Cortex of kidney (tissue), 1 donor: ENCODE measurements at places on chromosomes 12 and 14.

DNA sequence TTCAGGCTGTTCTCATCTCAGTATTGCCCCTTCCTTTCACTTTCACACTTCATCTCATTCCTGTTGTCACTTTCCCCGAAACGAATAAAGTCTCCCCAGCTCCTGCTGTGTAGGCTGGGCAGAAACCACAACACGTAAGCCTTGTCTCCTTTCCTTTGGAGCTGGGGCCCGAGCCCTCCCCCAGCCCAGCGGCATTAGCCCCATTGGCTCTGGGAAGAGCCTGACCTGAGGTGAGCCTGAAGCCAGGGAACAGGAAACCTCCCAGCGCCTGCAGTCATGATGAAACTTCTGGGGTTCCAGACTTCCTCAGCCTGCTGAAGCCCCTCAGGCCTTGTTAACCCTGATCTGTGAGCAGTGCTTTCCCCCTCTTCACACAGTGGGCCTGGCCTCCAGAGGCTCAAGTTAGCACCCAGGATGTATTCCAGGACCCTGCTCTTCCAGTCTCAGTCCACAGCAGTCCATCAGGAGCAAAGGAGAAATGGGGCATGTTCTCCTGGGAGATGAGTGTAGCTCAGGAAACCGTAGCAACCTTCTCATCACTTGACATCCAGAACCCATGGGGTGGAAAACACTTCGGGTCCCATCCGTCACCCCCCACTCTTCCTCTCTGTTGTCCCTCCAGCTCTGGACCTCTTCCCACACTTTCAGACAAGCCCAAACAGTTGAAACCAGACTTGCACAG, 21.8 kb downstream of the VASH1 start:
- DNase-seq, result no peak

DNA sequence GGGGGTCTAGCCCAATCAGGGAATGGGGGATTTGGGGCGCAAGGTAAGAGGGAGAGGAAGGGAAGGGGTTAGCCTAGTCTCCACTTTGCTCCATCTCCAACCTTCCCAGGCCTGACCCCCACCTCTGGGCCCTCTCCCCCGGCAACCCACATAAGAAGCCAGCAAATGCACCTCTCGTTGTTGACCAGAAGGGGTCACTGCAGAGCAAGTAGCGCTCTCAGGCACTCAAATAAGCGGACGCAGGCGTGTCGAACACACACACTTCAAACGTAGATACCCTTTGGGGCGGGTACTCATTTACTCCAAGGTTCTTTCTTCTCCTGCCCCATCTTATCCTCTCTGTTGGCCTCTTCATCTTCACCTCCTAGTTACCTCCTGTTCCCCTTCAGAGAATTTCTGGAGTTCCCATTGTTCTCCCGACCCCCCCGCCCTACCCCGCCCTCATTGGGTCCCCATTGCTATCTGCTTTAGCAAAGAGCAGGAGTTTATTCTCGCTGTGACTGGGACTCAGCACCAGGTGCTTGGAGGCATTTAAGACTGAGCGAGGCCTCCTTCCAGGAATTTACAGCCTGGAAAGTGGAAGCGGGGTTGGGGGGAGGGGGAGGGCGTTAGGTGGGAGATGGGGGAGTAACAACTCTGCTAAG, 1.5 kb upstream of the SRRM4 start:
- no peak for DNase-seq

DNA sequence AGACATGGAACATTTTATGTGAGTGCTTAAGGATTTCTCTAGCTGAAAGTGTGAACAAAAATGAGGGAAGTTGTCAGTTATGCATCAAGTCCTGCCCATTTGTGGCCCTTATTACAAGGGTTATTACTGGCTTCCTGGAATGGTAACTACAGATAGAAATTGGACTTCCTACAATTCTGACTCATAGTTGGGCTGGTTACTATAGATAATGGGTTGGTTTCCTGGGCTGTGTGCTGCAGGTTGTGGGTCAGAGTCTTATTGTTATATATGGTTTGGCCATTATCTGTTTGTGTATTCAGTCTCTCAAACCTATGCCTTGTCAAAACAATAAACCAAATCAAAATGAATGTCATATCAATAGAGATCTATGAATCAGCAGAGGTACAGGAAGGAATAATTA, 313.7 kb downstream of the ADAMTS20 start:
- no peak for DNase-seq

- DNase-seq, result no peak
These were observed 101.2 kb downstream of the AKAP6 start for GRCh38 chr14:32430326-32430725.

GRCh38 chr12:116247377-116247776, 30.1 kb downstream of the MED13L start:
- no peak for DNase-seq

DNA sequence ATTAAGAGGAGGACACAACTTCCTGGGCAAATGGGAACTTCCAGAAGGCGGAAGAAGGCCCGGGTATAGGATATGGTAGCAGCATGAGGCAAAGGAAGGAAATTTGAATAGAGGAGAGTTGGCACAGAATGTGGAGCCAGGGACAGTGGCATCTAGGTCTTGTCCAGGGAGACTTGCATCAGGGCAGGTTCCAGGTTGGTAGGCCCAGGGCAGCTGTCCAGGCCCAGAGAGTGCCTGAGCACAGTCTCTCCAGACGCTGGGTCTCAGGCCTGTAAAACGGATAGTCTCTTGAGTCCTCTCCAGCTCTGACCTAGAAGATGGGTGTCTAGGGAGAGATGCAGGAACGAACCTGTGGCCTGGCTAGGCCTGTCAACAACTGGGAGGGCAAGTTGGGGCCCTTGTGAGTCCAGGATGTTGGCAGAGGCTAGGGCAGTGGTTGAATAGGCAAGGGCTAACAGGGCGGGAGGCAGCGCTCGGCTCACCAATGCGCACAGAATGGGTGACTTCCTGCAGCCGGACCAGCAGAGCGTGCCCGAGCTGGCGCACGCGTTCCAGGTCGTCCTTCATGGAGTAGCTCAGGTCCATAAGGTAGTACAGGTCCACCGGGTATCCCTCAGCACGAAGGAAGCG, 9.9 kb downstream of the ITGB7 start:
- DNase-seq, result no peak

GRCh38 chr12:108117163-108117849, 11.8 kb upstream of the WSCD2 start:
- no peak for DNase-seq

DNA sequence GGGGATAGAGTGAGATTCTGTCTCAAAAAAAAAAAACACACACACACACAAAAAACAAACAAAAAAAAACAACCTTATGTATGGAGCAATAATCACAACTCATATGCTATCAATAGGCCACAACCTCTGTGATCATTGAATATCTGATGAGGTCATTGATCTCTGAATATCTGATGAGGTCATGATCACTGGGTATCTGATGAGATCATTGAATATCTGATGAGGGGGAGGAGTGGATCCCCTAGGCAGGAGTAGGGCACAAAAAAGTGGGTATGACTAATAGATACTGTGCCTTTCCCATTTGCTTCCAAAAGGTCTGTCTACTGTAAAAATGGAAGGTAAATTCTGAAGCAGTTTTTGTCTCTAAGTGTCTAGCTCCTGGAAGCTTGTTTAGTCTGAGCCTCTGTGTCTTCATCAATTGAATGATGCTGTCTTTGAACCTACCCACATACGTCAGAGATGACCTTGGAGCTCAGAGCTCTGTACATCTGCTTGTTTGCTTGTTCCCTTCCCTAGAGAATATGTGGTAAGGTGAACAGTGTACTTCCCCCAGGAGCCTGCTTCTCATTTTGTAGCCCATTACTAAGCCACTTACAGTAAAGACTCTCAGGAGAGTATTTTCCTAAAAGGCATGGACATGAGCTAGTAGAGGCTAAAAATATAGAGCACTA, 13.6 kb downstream of the PAH start:
- no peak for DNase-seq

DNA sequence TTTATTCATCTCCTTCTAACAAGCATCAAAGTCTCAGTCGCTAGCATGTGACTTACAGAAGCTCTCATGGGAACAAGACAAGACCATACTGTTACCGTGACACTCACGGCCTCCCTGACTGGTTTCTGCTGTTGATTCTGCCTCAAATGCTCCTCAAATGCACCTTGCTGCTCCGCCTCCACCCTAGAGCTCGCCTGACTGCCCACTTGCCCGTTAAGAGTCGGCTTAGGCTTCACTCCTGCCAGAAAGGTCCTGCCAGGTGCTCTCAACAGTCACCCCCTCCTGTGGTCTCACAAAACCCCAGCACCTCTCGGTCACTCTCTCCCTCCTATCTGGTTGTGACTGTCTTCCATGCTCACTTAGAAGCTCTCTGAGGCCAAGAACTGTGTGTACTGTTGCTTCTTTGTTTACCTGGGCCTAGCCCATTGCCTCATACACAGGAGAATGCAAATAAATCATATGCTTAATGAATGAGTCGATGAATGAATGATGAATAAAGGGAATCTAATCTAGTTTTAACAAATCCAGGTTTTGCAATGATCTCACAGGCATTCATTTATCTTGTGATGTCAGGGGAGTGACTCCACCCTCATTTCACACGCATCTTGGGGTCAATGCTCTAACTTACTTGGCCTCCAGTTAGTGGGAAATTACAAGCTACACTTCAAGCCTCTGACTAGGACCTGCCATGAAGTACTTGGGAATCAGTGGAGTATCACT, 41.3 kb downstream of the SSH1 start:
- DNase-seq, result no peak

- no peak for DNase-seq
These were observed 20.5 kb upstream of the CORO1C start for GRCh38 chr12:108751821-108752220.

DNA sequence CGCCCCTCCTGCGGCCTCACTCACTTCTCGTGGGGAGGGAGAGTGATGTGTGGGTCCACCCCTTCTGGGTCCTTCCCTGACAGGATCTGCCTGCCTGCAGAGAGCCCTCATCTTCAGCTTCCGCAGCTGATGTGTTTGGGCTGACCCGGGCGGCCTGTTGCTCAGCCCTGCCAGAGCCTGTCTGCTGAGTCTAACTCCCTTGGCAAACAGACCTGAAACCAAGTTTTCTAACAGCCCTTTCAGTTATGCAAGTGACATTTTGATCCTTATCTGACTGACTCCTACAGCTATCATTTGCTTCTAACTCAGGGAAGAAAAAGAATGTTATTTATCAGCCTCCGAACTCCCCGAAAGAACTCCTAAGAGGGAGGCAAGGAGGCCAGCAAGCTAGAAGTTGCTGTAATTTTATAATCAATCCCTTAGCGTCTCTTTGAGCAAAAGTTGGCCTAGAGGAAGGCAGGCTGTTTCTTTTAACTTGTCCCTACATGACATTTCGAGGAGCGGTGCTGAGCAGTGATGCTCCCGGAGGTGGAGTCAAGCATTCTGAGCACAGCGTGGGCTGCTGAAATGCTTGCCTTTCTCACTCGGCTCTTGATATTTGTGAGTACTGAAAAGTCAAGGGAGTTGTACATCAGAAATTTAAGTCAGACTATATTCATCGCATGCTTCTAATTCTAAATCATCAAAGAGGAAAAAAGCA, 31.5 kb upstream of the CACNA2D4 start:
- DNase-seq, result no peak

- no peak for DNase-seq
These were observed 296.0 kb downstream of the PCNX1 start for GRCh38 chr14:71203306-71203705.

DNA sequence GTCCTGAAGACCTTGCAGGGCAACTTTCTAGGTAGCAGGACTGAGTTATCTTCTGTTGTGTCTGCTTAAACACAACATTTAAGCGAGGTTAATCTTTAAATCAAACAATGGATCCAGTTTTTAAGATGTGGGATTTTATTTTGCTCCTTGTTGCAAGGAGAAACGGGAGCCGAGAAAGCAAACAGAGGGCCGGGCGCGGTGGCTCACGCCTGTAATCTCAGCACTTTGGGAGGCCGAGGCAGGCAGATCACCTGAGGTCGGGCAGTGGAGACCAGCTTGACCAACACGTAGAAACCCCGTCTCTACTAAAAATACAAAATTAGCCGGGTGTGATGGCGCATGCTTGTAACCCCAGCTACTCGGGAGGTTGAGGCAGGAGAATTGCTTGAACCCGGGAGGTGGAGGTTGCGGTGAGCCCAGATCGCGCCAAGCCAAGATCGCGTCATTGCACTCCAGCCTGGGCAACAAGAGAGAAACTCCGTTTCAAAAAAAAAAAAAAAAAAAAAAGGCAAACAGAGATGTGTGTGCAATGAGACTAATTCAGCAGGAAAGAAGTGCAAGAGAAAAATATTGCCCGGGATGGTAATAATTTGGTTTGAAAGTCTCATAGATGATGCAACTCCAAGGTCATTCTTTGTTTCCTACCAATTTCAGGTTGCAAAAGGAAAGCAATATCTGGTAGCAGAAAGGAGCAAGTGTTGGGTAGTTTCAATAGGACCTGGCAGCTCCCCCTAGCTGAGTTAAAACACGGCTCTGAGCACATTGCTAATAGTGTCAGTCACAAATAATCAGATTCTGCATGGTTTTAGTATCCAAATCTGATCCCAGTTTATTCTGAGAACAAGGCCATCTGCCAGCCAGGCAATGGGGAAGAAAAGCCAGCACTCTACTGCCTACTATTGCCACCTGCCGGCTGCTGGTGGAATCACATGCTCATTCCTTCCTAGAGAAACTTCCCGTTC, 141.4 kb downstream of the PPM1H start:
- DNase-seq, result no peak

GRCh38 chr12:123929946-123930583, 42.6 kb downstream of the CCDC92 start:
- DNase-seq, result no peak

GRCh38 chr14:86299994-86300393, 770.0 kb downstream of the FLRT2 start:
- no peak for DNase-seq

DNA sequence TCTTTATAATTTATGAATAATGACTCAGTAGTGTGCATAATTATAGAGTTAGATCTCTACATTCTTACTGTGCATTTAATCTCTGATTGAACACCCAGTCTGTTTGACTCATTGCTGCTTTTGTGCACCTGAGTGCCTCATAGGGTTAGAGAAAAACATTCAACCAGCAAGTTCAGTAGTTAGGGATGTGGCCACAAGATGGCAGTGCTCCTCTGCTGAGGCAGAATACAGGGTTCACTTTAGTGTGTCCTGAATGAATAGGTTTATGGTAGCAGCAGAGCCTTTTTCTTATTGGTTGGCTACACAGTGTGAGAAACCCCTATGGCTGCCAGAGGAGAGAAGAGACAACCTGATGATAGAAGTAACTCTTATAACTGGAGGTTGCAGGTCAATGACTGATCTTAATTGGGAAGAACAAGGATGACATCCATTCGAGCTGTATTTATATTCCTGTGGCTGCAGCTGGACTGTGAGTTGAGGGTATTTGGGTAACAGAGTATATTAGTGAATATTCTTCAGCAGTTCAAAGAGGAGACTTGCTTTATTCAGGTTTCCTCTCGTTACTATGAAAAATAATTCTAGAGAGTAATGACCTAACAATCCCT, 194.9 kb upstream of the OR4E1 start:
- no peak for DNase-seq
